Choroid plexus epithelial cell (primary cell): ENCODE measurements at places on chromosomes 12 and 14.

DNA sequence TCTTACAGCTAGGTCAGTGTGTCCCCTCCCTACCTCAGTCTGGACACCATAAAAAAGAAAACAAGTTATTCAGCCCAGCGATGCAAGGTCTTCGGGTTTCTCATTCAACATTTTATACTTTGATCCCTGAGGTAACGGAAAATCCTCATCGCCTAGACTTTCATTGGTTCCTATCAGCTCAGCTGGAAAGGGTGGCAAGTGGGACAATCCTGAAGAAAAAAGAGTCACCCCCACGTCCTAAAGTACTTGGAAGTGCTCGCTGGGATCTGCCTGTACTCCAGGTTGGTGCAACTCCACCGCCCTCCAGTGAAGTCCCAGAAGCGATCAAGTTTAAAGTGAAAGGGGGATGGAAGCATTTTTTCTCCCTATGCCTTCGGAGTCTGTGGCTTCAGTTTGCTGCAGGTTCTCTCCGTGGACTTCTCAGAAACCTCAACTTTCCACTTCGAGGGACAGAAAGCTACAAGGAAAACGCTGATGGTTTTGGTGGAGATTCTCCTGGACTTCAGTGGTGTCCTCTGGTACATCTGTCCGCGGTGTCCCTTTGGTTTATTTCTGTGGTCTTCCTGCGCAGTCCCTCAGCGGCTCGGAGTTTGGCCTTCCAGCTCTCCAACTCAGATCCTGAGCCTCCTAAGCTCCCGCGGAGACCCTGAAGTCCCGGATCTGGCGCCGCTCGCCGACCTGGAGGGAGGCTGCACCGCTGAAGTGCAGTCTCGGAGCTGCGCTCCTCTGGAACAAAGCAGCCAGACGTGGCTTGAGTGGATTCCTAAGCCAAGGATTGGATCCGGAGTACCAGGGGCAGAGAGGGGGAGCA, 1.8 kb upstream of the LRFN5 start:
- DNase-seq: peak; percentile 87

DNA sequence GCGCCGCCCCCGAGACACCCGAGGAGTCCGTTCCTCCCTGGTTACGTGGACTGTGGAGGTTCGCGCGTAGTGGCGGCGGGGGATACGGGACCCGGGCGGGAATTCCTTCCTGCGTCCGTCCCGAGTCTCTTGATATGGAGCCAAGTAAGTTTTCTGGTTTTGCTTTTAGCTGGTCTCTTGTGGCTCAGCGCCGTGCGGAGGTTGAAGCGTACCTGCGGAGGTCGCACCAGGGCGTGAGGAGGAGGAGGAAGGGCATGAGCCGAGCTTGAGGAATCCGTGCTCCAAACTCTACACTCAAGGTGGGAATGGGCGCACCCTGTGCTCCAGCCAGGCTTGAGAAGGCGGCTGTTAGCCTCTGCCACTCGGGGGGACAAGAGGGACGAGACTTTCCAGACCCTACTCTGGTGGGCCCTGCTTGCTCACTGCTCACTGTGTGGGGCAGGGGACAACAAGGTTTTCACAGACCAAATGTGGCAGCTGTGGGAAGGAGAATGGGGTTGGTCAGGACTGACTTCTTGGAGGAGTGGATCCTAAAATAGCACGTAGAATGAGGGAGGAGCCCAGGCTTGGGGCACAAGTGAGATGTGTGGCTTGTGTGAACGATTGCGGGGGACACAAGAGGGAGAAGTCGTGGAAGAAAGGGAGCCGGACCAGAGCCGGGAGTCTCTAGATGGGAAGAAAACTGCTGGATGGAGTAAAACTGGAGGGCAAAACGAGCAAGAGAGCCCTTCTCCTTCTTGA, 577 bp downstream of the ATG101 start:
- DNase-seq: no peak

DNA sequence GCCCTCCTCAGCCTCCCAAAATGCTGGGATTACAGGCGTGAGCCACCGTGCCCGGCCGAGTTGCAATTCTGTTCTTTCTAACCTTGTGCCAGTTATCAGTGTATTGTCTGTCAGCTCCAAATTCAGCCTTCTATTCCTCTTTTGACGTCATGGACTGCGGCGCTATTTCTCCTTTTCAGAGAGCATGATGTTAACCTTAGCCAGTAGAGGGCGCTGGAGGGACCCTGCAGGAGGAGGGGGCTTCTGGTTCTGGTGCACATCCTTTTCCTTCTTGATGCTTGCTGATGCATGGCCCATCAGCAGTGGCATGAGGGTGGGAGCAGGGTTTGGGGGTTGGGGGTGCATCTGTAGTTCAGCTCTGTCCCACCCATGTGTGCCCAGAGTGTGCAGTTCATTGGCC, 179.3 kb upstream of the RMST start:
- DNase-seq: no peak

DNA sequence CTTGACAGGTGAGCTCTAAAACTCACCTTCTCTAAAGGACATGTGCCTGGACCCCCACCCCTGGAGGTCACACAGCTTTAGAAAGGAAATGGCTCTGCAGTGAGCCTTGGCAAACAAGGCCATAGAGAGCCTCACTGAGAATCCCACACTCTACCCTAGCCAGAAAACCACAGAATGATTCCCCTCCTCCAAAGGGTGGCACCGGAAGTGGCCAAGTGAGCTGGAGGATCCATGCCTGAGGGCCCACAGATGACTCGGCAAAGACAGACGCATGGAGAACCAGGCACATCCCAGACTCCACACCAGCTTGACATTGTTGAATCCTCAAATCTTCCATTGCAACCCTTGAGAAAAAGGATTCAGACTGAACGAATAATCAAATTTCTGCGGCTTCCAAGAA, 54.2 kb upstream of the PTHLH start:
- no peak for DNase-seq

DNA sequence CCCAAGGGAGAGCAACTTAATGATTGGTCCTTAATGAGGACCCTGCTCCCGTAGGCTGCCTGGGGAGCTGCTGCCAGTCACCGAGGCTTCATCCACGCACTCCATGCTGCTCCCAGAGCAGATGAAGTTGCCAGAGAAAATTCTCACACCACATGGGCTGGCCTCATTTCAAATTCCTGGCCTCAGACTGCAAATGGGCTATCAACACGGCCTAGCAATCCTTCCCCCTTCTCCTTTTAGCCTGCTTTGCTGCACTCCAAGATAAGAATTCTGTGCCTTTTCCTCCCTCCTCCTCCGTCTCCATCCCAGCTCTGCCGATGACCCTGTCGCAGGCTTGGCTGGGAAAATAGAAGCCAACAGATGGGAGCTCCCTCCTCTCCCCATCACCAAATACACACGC, 10.8 kb upstream of the DGLUCY start:
- DNase-seq: no peak

DNA sequence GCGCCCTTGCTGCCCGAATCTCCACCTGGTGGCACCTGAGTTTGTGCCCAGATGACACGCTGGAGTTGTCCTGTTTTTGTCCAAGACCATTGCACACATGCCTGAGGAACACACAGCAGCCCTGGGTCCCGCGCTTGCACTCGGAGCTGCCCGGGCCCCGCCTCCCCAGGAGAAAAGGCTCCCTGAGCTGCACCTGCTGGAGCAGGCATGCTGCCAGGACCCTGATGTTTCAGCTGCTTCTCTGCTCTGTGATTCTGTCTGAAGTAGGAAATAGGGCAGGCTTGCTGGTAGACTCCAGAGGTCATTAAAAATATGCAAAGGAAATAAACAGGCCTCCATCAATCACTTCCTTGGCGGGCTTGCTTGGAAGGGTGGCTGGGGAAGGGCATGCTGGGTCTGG, 271.6 kb downstream of the CACNA1C start:
- DNase-seq: peak; percentile 37

GRCh38 chr12:68611094-68611805, 551 bp downstream of the RAP1B start:
- DNase-seq: peak; percentile 74

- DNase-seq: no peak
Observed at GRCh38 chr14:50035214-50035613, 81.2 kb downstream of the VCPKMT start.

DNA sequence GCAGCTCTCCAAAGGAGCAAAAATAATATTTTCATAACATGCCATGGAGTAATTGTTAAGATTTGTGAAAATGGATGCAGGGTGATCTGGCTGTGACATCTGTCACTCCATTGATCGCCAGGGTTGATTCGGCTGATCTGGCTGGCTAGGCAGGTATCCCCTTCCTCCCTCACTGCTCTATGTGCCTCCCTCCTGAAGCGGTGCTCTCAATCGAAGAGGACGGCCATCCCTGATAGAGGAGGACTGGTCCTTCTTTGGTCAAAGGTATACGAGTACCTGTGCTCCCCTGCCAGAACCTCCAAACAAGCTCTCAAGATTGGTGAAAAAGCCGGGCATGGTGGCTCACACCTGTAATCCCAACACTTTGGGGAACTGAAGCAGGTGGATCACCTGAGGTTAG, 47.9 kb downstream of the VCPKMT start:
- DNase-seq: no peak

GRCh38 chr12:79267580-79267979, 403.0 kb downstream of the SYT1 start:
- DNase-seq: no peak

DNA sequence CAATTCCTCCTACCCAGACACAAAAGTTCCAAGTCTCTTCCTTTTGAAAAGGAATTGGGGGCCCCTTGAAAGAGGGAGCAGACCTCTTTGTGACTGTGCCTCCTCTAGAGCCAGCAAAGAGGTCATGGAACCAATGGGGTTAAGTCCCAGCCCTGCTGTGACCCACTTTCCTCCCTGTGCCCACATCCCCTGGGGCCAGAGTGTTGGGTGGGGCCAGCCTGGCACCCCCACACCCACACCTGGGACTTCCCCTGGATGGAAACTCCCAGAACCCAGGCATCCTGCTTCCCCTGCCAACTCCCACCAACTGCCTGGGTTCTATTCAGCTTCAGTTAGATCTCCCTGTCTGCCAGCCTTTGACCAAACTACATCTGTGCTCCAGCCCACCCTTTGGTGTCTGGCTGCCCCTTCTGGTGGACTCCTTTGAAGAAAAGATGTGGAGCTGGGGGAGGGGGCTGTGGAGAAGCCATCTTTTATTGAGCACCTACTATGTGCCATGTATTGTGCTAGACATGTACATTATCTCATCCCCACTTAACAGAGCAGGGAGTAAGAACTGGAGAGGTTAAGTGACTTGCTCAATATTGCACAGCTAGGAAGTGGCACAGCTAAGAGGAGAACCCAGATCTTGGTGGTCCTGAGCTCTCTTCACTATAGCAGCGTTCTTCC, 4.6 kb upstream of the RARG start:
- DNase-seq: no peak
